Hematopoietic multipotent progenitor cell treated with erythropoietin and hydrocortisone succinate and interleukin-3 and kit ligand, for 8 days (in vitro differentiated cells): ENCODE measurements at places on chromosomes 2 and 18.

- DNase-seq: no peak
These were observed 6.7 kb downstream of the DSEL start for GRCh38 chr18:67509741-67510391.

DNA sequence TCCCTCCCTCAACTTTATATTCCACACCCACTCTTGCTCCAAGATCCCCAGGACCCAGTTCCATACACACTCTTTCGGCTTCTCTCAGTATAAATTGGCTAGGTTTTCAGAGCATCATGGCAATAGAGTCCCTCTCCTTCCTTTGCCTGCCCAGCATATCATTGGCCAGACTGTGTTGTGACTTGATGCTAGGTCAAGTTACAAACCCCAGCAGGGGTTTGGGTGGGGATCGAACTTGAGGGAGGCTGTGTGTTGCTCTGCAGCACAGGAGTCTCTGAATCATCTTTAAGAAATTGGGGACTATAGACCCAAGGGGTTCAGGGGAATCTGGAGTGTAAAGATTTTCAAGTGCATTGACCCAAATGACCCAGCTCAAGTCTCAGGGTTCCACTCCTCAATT lies 477.5 kb upstream of the MEIS1 start:
- no peak for DNase-seq

- no peak for DNase-seq
These were observed 22.8 kb downstream of the KCNS3 start for GRCh38 chr2:17901246-17901645.

- no peak for DNase-seq
These were observed 189.2 kb downstream of the NCK2 start for GRCh38 chr2:105933906-105934305.

DNA sequence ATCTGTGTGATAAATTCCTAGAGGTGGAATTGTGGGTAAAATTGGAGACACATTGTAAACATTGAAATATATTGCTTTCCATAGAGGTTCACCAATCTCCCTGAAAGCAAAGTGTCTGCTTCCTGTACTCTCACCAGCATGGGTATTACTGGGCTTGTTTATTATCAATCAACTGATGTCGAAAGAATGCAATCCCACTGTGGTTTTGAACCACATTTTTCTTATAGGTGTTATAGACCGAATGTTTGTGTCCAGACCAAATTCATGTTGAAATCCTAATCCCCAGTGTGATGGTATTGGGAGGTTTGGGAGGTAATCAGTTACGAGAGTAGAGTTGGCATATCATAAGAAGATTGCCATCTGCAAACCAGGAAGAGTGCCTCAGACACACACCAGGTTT lies 1212.4 kb downstream of the LRP1B start:
- DNase-seq: no peak

DNA sequence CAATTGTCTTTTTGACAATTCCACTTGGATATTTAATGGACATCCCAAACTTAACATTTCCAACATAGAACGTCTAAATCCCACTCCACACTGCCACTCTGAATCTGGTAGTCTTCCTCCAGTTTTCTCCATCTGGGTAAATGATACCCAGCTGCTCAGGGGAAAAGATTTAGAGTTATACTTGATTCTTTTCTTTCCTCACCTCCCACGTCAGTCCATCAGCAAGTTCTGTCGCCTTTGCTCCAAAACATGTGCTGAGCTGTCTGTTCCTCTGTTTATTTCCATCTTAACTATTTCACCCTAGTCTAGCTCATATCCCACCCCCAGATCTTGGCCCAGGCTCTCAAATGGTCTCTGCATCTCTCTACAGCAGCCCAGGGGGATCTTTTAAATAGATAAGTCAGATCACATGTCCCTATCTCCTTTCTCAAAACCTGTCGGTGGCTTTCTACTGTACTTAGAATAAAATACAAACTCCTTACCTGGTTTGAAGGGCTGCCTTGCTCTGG lies 43.4 kb upstream of the GMCL1 start:
- DNase-seq: no peak

- no peak for DNase-seq
These were observed 2.9 kb upstream of the DSG4 start for GRCh38 chr18:31373641-31374040.

DNA sequence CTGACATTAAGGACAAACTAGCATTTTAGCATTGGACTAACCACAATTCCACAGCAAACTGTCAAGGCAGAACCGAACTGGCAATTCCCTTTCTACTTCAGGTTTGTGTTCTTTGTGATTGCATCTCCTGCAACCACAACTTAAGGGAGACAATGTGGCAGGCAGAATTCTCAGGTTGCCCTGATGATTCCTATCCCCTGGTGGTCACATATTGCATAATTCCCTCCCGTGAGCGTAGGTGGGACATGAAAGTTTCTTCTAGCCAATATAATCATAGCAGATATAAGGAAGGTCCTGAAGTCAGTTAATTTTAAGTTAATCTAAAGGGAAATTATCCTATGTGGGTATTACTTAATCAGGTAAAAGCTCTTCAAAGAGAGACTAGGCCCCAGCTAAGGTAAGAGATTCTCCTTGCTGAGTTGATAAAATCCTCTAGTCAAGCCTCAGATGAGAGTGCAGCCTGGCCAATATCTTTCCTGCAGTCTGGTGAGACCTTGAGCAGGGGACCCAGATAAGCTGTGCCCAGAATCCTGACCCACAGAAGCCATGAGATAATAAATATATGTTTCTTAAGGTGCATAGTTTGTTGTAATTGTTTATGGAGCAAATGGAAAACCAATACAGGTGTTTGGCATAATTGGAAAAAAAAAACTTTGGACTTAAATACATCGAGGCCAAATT lies 45.9 kb upstream of the TNP1 start:
- peak; percentile 60 for DNase-seq

DNA sequence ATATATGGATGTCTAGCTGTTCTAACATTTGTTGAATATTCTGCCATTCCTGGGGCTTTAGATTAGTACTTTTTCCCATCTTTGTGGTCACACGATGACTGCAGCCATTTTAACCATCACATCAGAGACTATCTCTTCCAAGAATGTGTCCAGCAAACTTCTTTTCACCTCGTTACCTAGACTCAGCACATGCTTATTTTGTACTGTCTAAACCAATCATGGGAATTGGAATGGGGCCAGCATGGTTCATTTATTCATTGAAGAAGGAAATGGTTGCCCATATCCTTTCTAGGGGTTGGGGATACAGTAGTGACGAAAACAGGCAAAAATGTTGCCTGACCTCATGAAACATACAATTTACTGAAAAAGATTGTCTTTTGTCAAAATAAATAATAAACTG lies 2.5 kb upstream of the VRK2 start:
- no peak for DNase-seq

GRCh38 chr2:11244091-11244826 lies 89.0 kb downstream of the SLC66A3 start:
- DNase-seq: no peak

- no peak for DNase-seq
These were observed 106.5 kb upstream of the HS6ST1 start for GRCh38 chr2:128425216-128425615.

DNA sequence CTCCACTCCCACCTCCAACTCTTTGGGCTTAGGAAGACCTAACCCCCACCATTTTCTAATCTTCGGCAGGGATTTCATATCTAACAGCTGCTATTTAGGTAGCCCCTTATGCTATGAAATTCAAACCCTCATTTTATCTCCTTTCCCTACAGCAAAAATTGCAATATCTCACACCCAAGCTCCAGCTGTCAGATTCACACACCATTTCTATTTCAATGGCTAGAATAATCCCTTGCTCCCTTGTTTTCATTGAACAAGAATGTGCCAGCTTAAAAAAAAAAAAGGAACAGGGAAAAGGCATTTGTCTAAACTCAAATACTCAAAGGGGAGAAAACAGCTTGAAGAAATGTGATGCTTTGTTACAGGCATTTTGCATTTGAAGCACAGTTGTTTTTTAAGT lies 850.6 kb upstream of the ACVR2A start:
- no peak for DNase-seq

DNA sequence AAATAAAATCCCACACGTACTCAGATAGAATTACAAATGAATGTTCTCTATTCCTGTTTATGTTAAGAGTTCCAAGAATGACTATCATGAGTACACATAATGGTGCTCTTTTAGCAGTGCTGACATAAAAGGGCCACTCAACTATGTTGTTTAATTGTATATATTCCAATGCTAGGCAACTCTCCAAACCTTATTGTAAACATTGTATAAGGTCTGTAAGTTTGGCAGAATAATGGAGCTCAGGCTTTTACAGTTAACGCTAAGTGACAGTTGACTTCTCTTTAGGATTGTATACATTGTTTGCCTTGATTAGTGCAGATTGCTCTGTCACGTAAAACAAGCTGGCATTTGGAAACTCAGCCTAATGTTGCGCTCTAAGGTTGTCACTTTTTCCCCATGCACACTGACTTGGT lies 20.8 kb downstream of the RBMS1 start:
- DNase-seq: no peak

DNA sequence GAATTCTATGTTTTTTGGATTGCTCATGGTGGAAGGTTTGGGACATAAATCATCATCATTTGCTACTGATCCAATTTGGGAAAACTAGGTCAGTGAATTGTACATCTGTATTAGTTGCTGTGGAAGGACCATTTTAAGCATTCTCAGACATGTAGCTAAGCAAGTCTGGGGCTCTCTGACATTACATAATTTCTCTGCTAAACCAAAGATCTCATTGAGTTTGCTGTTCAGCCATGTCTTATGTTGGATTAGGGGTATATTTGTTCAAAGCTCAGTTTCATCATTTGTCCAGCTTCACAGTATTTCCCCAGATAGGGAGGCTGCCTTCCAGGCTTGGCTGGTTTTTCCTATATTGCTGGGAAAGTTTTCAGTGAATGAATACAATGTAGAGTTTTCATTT lies 399.7 kb downstream of the MTX2 start:
- no peak for DNase-seq

- no peak for DNase-seq
These were observed 226.7 kb upstream of the KLHL29 start for GRCh38 chr2:23158306-23158705.

DNA sequence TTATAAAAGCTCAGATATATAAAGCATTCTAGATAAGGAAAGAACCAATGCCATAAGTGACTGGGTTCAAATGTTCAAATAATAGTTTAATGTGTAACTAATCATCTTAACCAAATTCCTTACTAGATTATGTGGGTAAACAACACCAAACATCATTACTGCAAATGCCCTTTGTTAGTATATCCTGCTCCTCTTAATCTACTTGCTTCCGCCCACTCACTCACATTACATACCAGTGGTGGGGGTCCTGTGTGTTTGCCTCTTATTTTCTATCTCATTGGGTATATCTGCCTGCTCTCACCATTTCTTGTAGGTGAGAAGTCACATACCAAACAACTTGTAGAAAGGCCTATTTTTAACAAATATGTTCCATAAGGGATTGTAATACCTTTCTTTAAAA lies 562.1 kb downstream of the NRXN1 start:
- no peak for DNase-seq

DNA sequence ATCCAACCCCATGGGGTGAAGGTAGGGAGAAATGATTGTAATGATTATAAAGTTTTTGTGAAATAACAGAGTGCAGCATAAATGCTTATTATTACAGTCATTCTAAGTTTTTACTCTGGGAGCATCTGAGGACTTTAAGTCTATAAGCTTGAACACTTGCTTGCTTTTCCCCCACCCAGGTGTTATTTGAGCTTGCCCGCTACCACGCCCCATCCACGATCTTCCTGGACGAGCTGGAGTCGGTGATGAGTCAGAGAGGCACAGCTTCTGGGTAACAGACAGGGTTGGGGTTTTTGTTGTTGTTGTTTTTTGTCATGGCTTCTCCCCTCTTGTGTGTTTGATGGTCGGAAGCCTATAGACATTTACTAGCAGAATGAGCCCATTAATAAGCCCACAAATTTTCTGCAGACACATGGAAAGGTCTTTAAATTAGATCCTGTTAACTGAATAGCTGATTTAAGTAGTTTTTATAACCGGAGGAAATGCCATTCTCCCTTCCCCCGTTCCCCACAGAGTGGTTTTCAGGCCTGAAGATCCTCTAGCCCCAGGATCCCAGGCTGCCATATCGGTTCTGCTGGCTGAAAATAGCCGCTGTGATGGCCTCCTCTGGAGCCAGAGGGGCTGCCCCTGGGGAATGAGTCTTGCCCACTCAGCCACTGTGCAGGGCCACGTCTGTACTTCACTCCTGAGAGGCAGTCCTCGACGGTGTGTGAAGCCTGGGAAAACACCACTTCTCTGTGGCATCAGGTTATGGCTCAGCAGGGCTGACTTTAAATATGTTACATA lies 39.9 kb upstream of the ELOA2 start:
- no peak for DNase-seq

DNA sequence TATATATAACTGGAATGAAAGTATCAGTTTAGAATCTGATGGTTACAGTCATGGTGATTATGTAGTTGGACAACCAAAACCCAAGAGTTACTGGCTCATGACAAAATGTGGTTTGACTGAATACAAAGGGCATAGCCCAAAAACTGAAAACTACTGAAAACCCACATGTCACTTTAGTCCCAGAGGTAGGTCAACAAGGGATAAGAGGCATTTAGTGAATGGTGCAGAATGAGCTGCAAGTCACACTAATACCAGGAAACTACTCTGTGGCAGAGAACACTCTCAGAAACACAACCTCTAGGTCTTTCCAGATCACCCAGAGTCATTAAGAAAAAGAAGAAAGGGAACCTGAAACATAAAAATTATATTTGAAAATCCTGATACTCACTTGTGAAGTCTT lies 154.5 kb downstream of the AGPS start:
- no peak for DNase-seq

- DNase-seq: no peak
These were observed 29.4 kb downstream of the PLEKHM3 start for GRCh38 chr2:207995887-207996286.

DNA sequence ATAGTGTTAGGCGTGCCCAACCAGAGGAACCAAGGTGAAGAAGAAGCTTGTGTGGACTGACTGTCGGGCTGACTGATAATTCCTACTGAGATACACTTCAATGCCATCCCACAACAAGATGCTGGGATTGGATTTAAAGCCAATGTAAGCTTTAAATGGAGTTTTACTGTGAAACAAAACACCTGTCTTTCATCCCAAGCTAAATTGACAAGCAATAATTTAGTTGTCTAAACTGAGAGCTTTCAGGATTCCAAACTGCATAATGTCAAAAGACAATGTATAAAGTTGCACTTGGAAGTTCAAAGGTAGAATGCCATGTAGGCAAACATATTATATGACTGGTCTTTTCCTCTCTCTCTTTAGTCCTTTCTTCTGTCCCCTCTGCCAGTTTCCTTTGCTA lies 1025.3 kb upstream of the FANCL start:
- DNase-seq: no peak

DNA sequence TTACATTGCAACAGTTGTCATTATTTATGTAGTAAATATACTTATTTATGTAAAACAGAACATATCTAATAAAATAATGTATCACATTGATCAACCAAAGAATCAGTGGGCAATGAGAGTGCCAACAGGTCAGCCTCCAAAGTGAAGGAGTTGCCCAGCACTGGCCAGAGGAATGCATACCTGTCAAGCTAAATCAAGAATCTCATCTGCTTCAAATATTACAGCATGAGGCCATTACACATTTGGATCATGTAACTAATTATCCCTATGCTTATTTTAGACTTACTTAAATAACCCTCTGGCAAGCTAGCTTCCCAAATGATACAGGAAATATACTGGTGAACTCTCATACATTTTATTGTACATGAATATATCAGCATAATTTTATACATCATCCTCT lies 1211.7 kb upstream of the ACVR2A start:
- DNase-seq: no peak
